ENCODE measurements at places on chromosomes 12 and 14. TPM values are rescaled to one million over a fixed set of nuclear protein-coding genes. Genes with fewer than 3 reads are reported as not detected.

Gene HOMEZ
- total RNA-seq, result 8.6 TPM

Gene JPH4
- total RNA-seq, result 0.53 TPM

Gene ANO2
- 3.4 TPM for total RNA-seq

Gene NGB
- not detected for total RNA-seq

Gene PZP
- total RNA-seq, result 0.40 TPM

Gene NCKAP5L
- 22.7 TPM for total RNA-seq

Gene TEX52
- not detected for total RNA-seq

Gene ABHD12B
- not detected for total RNA-seq

Gene BDKRB1
- total RNA-seq, result 0.53 TPM

Gene DBX2
- total RNA-seq, result 0.22 TPM

Gene RIPK3
- total RNA-seq, result 2.0 TPM

Gene LRP1-AS
- total RNA-seq, result 0.66 TPM

Gene GPRC5D
- not detected for total RNA-seq

Gene EIF2S3B
- total RNA-seq, result 0.71 TPM

Gene RTL1
- total RNA-seq, result 12.8 TPM

Gene KCNC2
- 0.22 TPM for total RNA-seq

Gene LYZ
- 11.3 TPM for total RNA-seq

Gene PLCZ1
- total RNA-seq, result not detected

Gene KIF5A
- total RNA-seq, result 0.04 TPM

Gene SERPINA1
- total RNA-seq, result 2.0 TPM

Gene BCAT1
- 58.1 TPM for total RNA-seq

Gene MAP3K9
- 0.13 TPM for total RNA-seq

Gene TMEM229B
- total RNA-seq, result 0.40 TPM

Gene CD69
- 0.93 TPM for total RNA-seq

Gene NELL2
- total RNA-seq, result 1.5 TPM

Gene FITM1
- total RNA-seq, result 170 TPM

Gene RSRC2
- total RNA-seq, result 62.1 TPM

Gene RND1
- 0.22 TPM for total RNA-seq

Gene PLD4
- total RNA-seq, result 3.1 TPM

Gene PLXNC1
- 11.7 TPM for total RNA-seq

Gene PPP1R36
- 0.31 TPM for total RNA-seq

Gene PAPLN
- total RNA-seq, result 0.58 TPM

Gene KRT72
- total RNA-seq, result not detected

Gene GPRC5A
- 1.1 TPM for total RNA-seq

Gene PARP2
- total RNA-seq, result 21.8 TPM

Gene ZNF705A
- total RNA-seq, result not detected

Gene OASL
- total RNA-seq, result 0.09 TPM

Gene LRCOL1
- total RNA-seq, result 0.13 TPM

Gene KRT78
- total RNA-seq, result not detected

Gene KLHL33
- 1.1 TPM for total RNA-seq

Gene FLRT2
- total RNA-seq, result 78.3 TPM

Gene TAS2R19
- total RNA-seq, result 3.6 TPM

Gene CNTN1
- total RNA-seq, result 33.0 TPM

Gene STON2
- 34.5 TPM for total RNA-seq

Gene ADCY6
- 25.6 TPM for total RNA-seq

Gene NXPH4
- 1.2 TPM for total RNA-seq

Gene FGF23
- 0.04 TPM for total RNA-seq

Gene OR4E2
- not detected for total RNA-seq

Gene SIRT4
- total RNA-seq, result 6.3 TPM

Gene FAM186B
- total RNA-seq, result 0.18 TPM

Gene LRRC10
- not detected for total RNA-seq

Gene CSRP2
- 40.8 TPM for total RNA-seq

Gene AMDHD1
- total RNA-seq, result 0.27 TPM

Data from muscle of leg (tissue), 16 donors.